ENCODE measurements at places on chromosomes 16 and 17.

DNA sequence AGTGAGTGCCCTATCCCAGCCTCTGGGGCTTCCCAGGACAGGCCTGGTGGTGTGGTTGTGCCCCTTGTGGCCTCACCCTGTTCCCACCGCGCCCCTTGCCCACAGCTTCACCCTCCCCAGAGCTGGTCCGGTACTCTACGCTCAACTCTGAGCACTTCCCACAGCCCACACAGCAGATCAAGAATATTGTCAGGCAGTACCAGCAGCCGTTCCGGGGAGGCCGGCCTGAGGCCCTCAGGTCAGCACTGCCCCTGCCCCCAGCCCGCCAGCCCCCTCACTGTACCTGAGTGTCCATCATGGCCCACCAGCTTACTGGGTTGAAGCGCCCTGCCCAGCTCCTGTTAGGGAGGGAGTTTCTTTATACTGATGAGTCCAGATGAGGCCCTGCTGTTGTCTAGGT lies 32.3 kb upstream of the ALKBH5 start:
- DNase-seq, result no peak

GRCh38 chr17:4810696-4811290 lies 3.8 kb downstream of the PLD2 start:
- no peak for DNase-seq

GRCh38 chr17:17183744-17184143 lies 22.4 kb downstream of the PLD6 start:
- no peak for DNase-seq

DNA sequence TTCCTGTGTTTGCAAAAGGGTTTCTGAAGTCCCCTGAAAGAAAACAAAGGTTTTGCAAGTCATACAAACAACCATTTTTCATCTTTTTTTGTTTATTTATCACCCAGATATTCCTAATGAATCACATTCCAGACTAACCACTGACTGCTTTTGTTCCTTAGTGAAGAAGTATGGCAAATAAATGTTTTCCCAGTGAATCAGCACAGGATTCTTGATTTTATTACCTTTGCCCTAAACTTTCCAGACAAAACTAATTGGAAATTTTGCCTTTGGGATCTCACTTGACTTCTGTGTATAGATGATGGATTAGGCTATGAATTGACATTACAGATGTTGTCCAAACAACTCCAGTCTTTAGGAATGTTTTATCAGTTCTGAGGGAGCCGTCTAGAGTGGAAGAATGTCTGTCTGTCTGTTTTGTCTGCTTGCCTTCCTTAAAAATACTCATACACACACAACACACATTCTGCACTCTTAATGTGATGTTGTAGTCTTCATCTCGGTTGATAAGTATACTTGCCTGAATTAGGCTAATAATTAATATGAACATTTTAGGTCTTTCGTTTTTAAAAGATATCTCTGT lies 48.9 kb downstream of the VMP1 start:
- DNase-seq, result no peak

- no peak for DNase-seq
Measured at GRCh38 chr16:25311950-25312349, 54.3 kb upstream of the ZKSCAN2 start.
